ENCODE measurements at places on chromosomes 12 and 14. TPM values are rescaled to one million over a fixed set of nuclear protein-coding genes. Genes with fewer than 3 reads are reported as not detected.

GRCh38 chr14:32453857-32454810 lies 125.0 kb downstream of the AKAP6 start:
- H3K36me3 ChIP-seq, result no peaks in the 10 kb centered on the region
- H3K4me1 ChIP-seq, result peaks cover 3% of the 10 kb centered on the region
- H3K27ac ChIP-seq, result no peak overlapping the region
- no peak for DNase-seq
- no peak overlapping the region for H3K4me3 ChIP-seq

INSM2 gene
- polyA plus RNA-seq, result not detected

DNA sequence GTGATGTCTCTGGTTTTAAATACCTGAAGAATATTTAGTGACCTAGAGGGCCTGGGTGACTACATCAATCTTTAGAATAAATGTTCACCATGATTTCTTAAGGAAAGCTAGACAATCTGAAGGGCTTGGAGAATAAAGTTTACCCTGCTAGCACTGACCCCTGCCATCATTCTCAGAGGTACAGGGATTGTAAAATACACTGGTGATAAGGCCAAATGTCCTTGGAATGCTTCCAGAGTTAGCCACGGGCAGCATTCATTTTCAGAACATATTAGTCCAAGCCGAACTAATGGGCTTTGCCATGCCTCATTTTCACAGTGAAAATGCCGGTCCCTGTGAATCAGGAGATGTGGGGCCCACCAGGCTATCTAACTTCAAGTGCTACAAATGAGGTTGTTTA lies 1381.7 kb upstream of the SEL1L start:
- no peak overlapping the region for H3K27ac ChIP-seq
- H3K36me3 ChIP-seq, result no peaks in the 10 kb centered on the region
- H3K4me1 ChIP-seq, result no peaks in the 10 kb centered on the region
- DNase-seq, result no peak
- H3K4me3 ChIP-seq, result no peak overlapping the region
- no peaks in the 10 kb centered on the region for H3K27me3 ChIP-seq

DNA sequence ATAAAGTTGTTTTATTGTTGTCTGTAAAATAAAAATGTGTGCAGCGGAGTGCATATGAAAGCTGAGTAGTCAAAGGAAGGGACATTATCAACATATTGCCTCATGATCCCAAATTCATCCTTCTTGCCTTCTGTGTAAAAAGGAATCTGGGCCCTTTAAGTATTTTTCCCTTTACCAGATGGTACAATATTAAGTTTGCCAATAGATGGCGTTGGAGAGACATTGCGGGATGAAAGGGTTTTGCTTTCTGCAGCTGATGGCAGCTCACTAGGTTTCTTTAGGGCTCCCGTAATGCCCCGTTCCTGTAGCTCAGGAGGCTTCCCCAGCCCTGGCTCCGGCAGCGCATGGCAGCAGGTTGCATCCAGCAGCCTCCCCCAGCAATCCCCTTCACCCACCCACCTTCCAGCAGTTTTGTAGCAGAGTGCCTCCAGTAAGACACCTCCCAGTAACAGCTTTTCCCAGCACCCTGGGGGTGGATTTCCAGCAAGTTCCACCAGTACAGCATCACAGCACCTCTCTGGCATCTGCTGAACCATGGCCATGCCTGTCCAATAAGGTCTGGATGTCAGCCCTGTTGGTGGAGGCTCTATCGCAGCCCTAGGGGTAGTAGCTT lies 354.4 kb downstream of the MED13L start:
- H3K27ac ChIP-seq, result no peak overlapping the region
- H3K27me3 ChIP-seq, result peaks cover 26% of the 10 kb centered on the region
- DNase-seq, result no peak
- H3K4me1 ChIP-seq, result no peaks in the 10 kb centered on the region

GRCh38 chr12:42828836-42829235 lies 239.3 kb upstream of the PRICKLE1 start:
- H3K36me3 ChIP-seq, result no peaks in the 10 kb centered on the region
- H3K27me3 ChIP-seq, result no peaks in the 10 kb centered on the region
- no peak for DNase-seq
- H3K27ac ChIP-seq, result no peak overlapping the region

GRCh38 chr12:42322567-42322966 lies 3.3 kb downstream of the ZCRB1 start:
- DNase-seq, result no peak
- H3K27me3 ChIP-seq, result no peaks in the 10 kb centered on the region
- H3K36me3 ChIP-seq, result peaks cover 28% of the 10 kb centered on the region
- no peak overlapping the region for H3K4me3 ChIP-seq
- H3K4me1 ChIP-seq, result peaks cover 11% of the 10 kb centered on the region
- no peak overlapping the region for H3K27ac ChIP-seq

DICER1 gene
- 5.4 TPM for polyA plus RNA-seq

DNA sequence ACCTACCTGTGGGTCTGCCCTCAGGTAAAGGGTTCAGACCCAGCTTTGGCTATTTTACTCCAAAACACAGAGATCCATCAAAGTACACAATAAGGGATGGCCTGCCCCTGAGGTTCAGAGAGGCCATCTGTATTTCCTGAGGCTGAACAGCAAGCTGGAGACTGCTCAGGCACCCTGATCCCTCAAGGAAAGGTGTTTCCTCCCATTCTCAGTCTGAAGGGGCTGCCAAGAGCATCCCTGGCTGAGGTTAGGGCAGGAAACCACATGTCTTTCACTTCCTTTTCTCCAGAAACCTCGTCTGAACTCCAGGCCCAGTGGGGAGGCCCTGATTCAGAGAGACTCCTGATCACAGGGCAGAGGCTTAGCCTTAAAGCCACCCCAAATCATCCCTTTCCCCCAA lies 1.5 kb downstream of the RILPL1 start:
- no peaks in the 10 kb centered on the region for H3K27me3 ChIP-seq
- DNase-seq, result no peak

DNA sequence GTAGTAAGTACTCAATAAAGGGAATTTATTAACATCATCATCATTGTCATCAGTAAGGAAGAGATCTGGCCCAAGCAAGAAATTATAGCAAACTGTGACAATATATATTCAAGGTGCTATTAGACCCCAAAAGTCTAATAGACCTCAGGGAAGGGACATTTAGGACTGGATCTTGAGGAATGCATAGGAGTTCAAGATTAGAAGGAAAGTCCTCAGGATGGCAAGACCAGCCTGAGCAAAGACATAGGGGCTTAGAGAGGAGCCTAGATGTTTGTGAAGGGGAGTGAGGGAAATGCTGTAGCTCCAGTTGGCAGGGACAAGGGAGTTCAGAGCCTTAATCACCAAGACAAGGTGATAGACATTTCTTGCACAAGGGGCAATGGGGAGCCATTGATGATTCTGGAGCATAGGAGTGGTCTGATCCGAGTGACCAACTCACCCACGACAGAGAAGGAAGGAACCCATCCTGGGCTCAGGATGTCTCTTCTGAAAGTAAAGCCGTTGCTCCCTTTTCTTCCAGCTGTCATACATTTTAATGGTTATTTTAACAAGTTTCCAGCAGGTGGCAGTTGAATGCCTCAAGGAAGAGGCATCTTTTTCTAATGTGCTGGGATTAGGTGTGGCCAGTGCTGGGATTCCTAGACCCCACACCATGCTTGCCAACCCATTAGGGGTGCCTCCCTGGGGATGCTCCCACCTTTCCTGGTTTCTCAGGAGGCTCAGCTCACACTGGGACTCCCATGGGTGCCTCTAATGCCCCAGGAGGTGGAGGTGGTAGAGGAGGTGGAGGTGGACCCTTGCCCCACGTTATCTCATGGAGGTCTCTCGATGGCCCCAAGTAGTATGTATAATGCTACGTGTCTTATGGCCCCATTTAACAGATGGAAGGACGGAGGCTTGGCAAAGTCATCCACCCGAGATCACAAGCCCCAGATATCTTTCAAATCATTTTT lies 37.8 kb downstream of the PHETA1 start:
- H3K4me1 ChIP-seq, result no peaks in the 10 kb centered on the region
- H3K27ac ChIP-seq, result no peak overlapping the region
- H3K27me3 ChIP-seq, result peaks cover 7% of the 10 kb centered on the region
- no peaks in the 10 kb centered on the region for H3K36me3 ChIP-seq

DNA sequence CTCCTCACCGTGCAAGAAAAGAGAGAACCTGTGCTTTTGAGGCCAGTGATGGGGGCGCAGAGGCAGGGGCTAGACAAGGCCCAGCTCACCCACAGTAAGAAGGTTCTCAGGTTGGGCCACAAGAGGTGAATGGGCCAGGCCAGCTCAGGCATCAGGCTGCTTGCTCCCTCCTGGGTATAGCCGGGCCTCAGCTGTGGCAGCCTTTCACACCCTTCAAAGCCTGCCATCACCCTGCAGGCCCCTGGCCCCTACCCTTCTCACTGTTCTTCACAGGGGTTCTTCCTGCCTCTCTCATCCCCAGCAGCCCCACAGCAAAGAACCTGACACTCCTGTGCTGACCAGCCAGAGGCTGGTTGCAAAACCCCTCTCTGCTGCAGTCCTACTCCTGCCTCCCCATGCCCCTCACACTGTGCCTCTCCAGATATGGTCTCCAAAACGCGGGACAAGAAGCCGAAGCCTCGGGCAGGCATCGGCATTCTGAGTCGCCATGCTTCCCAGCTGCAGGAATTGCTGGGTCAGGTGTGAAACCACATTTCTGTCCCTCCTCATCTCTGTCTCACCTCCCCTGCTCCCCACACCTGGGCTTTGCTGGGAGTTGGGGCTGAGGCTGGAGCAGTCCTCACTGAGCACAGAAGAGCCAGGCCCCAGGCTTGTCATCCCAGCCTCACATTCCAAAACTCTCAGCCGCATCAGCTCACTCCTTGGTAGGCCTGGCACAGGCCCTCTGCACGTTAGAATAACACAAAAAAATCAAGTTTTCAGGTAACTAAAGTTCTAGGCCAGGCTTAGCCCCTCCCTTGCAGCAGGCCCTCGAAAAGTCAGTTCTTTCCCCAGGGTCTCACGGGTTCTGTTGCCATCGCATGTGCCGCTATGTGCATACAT lies 6.9 kb upstream of the FAIM2 start:
- H3K36me3 ChIP-seq, result no peaks in the 10 kb centered on the region
- H3K4me3 ChIP-seq, result no peak overlapping the region
- no peaks in the 10 kb centered on the region for H3K4me1 ChIP-seq
- no peaks in the 10 kb centered on the region for H3K27me3 ChIP-seq

DNA sequence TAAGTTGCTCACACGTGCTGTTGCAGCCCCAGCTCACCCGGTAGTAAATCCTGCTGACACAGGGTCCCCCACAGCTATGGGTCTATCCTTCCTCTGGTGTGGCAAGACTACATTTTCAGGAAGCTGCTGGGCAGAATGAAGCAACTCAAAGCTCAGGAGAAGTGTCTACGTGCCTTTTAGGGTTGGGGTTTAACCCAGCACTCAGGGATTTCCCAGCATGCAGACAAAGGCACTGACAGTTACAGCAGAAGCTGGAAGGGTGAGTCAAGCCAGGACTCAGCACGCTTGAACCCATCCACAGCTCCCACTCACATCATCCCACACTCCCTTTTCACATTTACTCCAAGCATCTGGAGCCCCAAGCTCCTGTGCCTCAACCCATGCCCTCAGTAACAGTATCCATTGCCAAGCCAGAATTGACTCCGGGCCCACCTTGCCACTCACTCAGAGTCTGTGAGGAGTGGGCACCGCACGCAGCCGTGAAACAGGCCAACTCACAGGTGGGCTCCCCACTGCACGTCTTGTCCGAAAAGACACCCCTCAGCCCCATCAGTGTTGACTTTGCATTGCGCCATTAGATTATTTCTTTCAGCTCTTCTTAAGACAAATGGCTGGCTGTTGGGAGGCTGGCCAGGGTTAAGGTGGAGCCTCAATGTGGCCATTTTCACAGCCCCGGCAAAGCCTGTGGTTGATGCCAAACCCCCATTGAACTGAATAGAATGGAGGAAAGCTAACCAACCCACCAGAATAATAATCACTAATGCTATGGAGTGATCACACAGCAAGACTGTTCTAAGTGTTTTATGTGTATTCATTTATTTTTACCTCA lies 59.6 kb downstream of the ZFP36L1 start:
- H3K4me1 ChIP-seq, result peaks cover 13% of the 10 kb centered on the region
- H3K4me3 ChIP-seq, result no peak overlapping the region
- peak overlapping the region; percentile 35 for H3K27ac ChIP-seq
- H3K27me3 ChIP-seq, result no peaks in the 10 kb centered on the region
- H3K36me3 ChIP-seq, result no peaks in the 10 kb centered on the region
- DNase-seq, result peak; percentile 43

EFS gene
- 2.4 TPM for polyA plus RNA-seq

GRCh38 chr12:107372229-107372658 lies 278.9 kb upstream of the CRY1 start:
- H3K4me1 ChIP-seq, result no peaks in the 10 kb centered on the region
- H3K4me3 ChIP-seq, result no peak overlapping the region
- H3K36me3 ChIP-seq, result no peaks in the 10 kb centered on the region
- no peak overlapping the region for H3K27ac ChIP-seq

GRCh38 chr12:47942614-47943225 lies 20.7 kb upstream of the TMEM106C start:
- H3K27ac ChIP-seq, result no peak overlapping the region
- H3K27me3 ChIP-seq, result no peaks in the 10 kb centered on the region
- no peaks in the 10 kb centered on the region for H3K36me3 ChIP-seq
- DNase-seq, result no peak
- H3K4me3 ChIP-seq, result no peak overlapping the region
- H3K4me1 ChIP-seq, result no peaks in the 10 kb centered on the region

Data from heart left ventricle (tissue), 16 donors.